ENCODE measurements at places on chromosomes 7 and 10.

DNA sequence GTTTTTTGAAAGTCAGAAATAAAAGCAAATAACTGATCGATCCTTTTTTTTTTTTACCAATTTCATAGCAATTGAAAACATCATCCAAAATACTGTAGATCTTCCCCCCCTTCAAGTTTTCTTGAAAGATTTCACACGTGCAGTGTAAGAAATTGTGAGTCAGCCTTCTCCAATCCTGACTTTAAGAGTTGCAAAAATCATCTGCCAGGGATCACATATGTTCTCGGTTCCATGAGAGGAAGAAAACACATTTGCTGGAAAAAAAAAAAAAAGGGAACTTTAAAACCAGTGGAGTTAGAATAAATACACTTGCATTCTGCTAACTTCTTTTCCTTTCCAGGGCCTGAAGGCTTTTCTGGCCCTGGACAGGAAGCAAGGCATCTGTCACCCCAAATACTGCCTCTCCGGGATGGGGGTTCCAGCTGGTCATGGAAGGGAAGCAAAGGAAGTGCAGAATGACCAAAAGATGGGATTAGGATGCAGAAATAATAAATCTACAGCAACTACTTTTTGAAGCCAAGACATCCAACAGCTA is 198.4 kb upstream of the KIAA1217 start:
- DNase-seq, result no peak

DNA sequence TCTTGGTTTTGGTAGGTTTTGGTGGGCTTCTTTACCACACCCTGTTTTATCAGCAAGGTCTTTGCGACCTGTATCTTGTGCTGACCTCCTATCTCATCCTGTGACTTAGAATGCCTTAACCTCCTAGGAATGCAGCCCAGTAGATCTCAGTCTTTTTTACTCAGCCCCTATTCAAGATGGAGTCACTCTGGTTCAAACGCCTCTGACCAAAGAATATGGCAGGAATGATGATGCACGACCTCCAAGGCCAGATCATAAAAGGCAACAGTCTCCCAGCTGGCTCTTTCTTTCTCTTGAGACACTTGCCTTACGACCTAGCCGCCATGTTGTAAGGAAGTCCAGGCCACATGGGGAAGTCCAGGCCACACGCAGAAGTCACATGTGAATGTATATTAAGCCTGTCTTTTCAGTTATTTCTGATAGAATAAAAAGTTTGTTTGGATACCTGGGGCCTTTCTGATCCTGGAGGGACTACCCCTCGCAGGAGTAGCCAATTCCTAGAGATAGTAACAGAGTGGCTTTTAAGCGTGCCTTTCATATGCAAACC is 10.5 kb upstream of the RADIL start:
- DNase-seq, result no peak

GRCh38 chr7:128869138-128869943 is 6.7 kb downstream of the ATP6V1F start:
- DNase-seq, result no peak

DNA sequence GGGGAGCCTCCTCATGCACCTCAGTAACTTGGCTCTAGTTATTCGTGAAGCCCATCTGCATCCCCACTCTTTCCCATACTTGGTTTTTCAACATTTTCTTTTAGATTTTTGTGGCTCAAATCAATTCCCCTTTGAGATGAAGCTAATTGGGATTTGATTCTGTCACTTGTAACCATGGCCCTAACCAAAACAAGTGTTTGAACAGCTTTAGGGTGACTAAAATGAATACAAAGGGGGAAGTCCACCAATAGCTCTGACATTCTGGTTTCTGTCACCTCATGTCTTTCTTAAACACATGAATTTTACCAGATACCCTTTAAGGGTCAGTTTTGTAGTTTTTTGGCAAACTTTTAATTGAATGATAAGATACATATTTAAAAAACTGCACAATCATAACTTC is 87.0 kb downstream of the PCGF5 start:
- DNase-seq, result no peak

DNA sequence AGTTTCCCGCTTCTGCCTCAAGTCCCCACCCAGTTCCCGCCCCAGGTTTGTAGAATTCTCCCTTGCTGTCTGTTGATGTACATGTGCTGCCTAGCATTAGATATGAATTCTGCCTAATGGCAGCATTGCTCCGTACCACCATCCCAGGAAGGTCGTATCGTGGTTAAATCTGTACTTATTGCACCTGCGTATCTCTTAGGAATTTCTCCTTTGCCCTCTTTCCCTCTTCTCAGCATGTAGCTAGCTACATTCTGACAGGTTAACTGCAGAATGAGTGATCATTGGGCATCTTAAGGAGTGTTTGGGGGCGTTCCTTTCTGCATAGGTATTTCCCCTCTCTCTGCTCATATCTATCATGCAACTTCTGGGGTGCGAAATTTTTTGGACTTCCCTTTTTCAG is 293.1 kb downstream of the GPR158 start:
- DNase-seq, result no peak
